ENCODE measurements at places on chromosomes 16 and 17. TPM values are rescaled to one million over a fixed set of nuclear protein-coding genes. Genes with fewer than 3 reads are reported as not detected.

DNA sequence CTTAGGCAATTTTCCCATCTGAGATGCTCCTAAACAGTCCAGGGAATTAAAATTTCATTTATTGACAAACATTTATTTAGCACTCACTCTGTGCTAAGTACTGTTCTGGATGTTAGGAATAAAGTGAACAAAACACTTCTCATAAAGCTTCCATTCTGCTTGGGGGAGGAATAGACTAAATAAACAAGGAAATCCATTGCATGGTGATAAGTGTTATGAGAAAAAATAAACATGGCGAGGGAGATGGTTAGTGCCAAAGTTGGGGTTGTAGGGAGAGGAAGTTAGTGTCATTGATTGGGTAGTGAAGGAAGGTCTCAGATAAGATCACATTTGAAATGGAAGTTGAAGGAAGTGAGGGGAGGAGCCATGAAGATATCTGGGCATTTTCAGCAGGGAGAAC, 72.2 kb upstream of the CES5A start:
- DNase-seq, result no peak

- DNase-seq, result no peak
Measured at GRCh38 chr16:78607465-78607864, 508.0 kb downstream of the WWOX start.

GRCh38 chr17:30449480-30449879, 27.7 kb upstream of the GOSR1 start:
- DNase-seq, result no peak

- no peak for DNase-seq
Measured at GRCh38 chr17:27981978-27982377, 60.5 kb upstream of the NLK start.

DNA sequence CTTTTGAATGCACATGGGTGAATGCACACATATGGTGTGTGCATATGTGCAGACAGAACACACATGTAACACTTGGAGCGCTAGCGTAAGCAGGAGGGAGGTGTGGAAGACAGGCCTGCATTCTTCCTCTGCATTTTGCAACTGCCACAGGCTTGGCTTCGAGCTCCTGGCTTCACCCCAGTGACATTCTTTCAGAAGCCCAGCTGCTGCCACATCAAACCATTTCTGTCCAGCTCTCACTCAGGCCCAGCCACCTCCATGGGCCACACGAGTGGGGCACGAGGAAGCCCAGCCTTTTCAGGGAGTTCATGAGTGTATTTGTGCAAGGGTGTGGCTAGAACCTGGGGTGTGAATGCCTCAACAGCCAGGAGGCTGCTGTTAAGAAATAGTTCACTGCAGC, 18.8 kb downstream of the LGALS3BP start:
- DNase-seq, result peak; percentile 42

GRCh38 chr17:9024497-9024896, 3.2 kb downstream of the NTN1 start:
- DNase-seq, result no peak

DNA sequence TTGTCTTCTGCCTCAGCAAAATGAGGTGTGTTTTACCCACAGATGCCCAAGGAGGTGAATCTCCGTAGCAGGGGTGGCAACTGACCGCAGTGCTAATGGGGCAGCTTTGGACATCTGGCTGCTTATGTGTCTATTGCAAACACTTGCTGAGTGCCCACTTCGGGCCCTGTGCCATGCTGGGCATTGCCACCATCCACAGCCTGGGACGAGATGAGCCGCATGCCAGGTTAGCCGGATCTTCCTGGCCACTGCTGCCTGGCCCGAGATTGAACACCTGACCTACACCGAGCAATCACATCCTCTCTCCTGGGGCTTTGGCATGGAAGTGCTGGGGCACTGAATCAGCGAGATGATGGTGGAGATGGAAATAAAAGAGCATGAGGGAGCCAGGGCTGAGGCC, 238.7 kb downstream of the GSG1L start:
- DNase-seq, result peak; percentile 28

DNA sequence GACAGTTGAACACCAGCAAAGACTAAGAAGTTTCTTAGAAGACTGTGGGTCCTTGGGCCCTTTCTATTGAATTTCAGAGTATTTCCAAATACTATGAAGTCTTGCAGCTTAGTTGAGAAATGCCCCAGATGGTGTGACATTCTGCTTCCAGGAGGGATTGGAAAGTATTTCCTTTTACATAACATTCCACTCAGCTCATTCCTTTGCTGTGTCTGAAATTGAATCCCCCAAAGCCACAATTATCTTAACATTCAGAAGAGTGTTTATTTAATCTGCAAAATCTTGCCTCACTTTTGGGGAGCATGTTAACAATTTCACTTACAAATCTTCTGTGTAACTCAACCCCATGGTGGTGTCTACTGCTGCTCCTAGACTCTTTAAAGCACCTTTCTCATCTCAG, 307.7 kb downstream of the WWOX start:
- DNase-seq, result no peak

- DNase-seq, result no peak
Measured at GRCh38 chr16:12513791-12514175, 289.9 kb downstream of the CPPED1 start.

- peak; percentile 89 for DNase-seq
Measured at GRCh38 chr16:30534368-30535105, at the start of gene ZNF747. ZNF747 (minus strand) TSS chr16:30534858; CDS start chr16:30534679, 179 bp downstream.

GRCh38 chr17:1970843-1971384, 54.2 kb downstream of the RTN4RL1 start:
- DNase-seq, result no peak

DNA sequence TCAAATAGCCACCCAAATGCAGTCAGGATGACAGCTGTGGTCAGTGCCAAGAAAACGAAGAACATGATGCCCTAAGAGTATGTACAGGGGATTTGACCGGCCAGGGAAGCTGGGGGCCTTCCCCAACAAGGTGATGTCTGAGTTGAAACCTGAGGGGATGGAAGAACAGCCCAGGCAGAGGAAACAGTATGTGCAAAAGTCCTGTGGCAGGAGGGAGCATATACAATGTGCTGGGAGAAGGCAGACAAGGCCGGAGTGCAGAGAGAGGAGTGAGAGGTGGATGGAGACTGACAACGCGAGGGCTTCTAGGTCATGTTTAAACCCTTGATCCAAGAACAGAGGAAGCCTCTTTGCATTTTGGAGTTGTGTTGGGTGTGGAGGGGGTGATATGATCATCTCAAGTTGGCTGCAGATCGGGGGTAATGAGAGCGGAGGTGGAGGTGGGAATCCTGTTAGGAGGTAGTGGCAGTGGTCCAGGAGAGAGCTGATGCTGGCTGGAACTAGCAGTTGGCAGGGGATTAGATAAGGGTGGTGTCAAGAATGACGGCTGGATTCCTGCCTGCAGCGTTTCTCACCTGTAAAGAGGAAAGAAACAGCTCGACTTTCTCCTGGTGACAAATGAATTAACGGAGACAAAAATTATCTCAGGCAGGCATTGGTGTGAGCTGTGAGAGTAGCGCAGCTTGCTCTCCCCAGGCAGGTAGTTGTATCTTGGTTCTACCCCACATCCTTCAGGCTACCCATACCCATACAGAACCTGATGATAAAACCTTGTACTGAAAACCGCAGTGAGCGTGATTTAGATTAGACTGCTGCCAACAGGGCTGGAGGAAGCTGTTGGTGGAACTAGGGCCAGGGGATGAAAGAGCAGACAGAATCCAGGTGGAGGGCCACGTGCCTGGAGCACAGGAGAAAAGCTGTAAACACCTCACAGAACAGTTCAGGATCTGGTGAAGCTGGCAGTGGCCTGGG, 37.2 kb upstream of the NGFR start:
- DNase-seq, result no peak

GRCh38 chr16:78127130-78127529, 27.7 kb downstream of the WWOX start:
- no peak for DNase-seq

- DNase-seq, result no peak
Measured at GRCh38 chr17:13365331-13365730, 236.4 kb downstream of the HS3ST3A1 start.

GRCh38 chr16:31357324-31358109, 2.5 kb downstream of the ITGAX start:
- DNase-seq, result peak; percentile 30

DNA sequence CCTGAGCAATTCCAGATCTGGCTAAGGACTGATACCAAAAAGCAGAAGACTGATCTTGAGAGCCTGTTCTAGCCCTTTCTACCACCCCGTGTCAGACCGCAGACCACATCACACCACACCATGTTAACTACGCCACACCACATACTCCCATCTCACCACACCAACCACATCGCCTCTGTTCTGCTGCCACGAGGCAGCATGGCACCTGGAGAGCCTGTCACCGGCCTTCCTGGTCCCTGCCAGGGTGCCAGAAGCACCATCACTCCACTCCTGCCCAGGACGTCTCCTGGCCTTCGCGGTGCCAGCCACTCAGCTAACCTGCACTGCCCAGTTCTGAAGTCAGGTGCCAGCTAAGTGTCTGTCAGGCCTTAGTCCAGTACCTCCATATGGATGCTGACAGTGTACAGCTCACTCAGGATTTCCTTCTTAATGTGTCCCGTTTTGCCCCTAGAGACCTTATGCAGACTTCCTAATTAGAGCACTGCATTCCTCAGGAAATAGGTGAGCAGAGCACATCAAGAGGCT, 37.2 kb upstream of the BCAR1 start:
- no peak for DNase-seq

- DNase-seq, result no peak
Measured at GRCh38 chr16:86396901-86397311, 113.4 kb upstream of the FOXF1 start.

DNA sequence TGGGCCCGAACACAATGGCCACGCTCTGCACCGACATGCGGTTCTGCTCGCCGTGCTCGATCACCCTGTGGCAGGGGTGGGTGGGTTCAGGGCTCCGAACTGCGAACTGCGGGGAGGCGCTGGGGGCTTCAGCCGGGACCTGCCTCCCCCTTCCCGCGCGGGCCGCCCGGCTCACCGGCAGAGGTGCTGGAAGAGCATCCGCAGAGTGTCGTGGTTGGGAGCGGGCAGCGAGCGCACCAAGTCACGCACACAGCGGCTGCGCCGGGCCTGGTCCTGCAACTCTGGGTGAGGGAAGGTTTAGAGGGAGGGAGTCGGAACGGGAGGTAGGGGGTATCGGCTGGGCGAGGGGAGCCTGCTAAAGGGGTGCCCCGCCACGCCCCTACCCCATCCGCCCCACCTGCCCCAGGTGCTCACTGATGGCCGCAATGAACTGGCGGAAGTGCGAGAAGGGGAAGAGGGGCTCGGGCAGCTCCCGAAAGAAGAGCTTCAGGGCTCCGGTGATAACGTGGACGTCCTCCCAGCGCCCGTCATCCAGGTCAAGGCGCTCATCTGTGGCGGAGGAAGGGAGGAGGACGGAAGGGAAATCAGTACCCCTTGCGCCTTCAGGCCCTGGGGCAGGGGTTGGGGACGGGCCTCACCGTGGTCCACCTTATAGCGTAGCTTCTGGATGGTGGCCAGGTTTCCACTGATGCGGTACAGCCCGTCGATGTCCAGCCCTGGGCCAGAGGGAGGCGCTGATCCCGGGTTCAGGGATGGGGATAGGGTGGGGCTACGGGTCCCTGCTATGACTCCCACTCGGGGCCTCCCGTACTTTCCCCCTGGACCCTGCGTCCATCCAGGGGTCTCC, 36.9 kb downstream of the ARHGAP27 start:
- DNase-seq, result no peak

DNA sequence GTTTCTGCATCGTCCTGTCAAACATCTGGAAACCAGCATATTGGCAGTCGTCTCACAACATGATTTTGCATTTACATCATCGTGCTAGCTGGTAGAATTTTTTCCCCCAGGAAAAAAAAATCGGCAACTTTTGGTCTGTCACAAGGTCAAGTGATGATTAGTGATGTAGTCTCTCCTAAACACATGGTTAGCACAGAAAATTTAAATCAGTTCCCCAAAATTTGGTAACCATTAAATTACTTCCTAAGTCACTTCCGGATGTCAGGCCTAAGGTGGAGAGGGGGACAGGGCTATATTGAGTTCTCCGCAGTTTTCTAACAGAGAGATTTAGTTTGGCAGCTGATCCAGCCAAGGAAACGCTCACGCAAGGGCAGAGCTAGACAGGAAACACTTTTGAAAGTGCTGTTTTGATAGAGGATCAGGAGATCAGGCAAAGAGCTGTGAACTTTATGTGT, 271.0 kb upstream of the TBX2 start:
- DNase-seq, result no peak

DNA sequence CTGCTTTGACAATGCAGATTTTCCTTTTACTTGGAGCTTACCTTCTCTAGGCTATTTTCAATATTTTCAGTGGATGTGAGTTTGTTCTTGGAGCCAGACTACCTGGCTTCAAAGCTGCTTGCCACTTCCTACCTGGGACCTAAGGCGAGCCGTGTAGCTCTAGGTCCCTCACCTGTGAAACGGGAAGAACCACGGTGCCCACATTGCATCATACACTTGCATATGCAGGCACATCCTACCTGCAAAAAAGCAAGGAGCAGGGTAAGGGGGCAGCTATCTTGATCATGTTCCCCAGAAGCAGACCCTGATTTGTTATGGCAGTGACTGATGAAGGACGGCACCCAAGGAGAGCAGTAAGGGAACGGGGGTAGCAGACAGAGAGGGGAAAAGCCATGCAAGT, 27.0 kb upstream of the MPRIP start:
- no peak for DNase-seq

DNA sequence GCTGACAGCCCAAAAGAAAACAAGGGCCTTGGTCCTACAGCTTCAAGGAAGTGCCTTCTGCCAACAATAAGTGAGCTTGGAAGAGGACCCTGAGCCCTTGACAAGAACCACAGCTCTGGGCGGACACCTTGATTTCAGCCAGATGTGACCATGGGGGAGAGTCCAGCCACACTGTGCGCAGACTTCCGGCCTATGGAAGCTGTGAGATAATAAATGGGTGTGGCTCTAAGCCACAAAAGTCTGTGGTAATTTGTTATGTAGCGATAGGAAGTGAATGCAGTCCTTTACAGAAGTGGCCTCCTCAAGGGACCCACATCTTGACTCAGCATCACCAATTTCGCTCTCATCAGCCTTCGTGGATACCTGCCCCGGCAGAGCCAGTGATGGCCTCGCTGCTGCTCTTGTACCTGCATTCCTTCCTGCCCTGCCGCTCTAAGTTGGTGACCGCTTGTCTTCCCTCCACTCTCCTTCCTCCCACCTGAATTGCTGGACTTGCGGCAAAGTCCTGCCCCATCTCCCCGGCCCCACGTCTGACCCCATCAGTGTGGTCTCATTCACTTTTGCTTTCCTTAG, 29.3 kb downstream of the PRSS54 start:
- DNase-seq, result no peak

The CDR2L gene
- 8.0 TPM for total RNA-seq

The ST6GALNAC2 gene
- 39.8 TPM for total RNA-seq

The CNGB1 gene
- total RNA-seq, result not detected

The SKAP1 gene
- 1.1 TPM for total RNA-seq

The CES1 gene
- total RNA-seq, result 13.9 TPM

The PITPNC1 gene
- 11.0 TPM for total RNA-seq

The KRT9 gene
- not detected for total RNA-seq

The CDH1 gene
- total RNA-seq, result 0.16 TPM

The GSG1L gene
- total RNA-seq, result not detected

The CSH2 gene
- not detected for total RNA-seq

The PERCC1 gene
- total RNA-seq, result not detected

The ITGAE gene
- total RNA-seq, result 27.1 TPM

The MPP3 gene
- 24.2 TPM for total RNA-seq

The CHD9 gene
- 93.8 TPM for total RNA-seq

The KCTD19 gene
- total RNA-seq, result not detected

The CDRT4 gene
- total RNA-seq, result 7.0 TPM
